ENCODE measurements at places on chromosomes 3 and 15.

- DNase-seq = peak; percentile 21
These were observed 6.3 kb downstream of the RBM15B start for GRCh38 chr3:51397392-51397791.

DNA sequence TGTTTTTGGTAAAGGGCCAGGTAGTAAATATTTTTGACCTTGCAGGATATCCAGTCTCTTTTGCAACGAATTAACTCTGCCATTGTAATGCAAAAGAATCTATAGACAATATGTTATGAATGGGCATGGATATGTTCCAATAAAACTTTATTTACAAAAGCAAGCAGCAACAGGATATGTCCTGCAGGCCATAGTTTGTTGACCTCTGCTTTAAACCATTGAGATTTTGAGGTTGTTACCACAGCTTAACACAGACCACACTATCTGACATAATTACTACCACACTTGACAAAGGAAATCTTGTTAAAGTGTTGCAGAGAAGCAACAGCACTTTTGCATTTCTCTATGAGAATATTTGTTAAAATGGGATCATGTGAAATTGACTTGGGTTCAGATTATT lies 349.3 kb downstream of the ERC2 start:
- no peak for DNase-seq

- no peak for DNase-seq
These were observed 575.4 kb upstream of the GOLIM4 start for GRCh38 chr3:168671091-168671490.

DNA sequence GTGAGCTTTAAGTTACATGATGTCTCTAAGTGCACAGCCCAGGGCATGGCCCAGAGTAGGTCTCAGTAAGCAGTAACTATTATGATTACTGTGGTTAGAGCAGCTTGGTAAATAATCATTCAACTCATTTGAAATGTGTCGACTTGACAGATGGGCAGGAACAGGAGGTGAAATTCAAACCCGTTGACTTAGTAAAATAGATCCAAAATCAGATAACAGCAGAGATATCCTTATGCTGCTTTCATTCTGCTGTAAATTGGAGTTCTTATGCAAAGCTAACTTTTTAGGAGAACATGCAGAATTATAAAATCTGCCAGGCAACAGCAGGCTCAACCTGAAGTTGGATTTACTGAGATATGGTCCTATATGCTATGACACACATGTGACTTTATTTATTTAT lies 118.7 kb upstream of the KLHL25 start:
- DNase-seq = no peak

GRCh38 chr3:110016235-110016815 lies 679.0 kb upstream of the DPPA4 start:
- no peak for DNase-seq

DNA sequence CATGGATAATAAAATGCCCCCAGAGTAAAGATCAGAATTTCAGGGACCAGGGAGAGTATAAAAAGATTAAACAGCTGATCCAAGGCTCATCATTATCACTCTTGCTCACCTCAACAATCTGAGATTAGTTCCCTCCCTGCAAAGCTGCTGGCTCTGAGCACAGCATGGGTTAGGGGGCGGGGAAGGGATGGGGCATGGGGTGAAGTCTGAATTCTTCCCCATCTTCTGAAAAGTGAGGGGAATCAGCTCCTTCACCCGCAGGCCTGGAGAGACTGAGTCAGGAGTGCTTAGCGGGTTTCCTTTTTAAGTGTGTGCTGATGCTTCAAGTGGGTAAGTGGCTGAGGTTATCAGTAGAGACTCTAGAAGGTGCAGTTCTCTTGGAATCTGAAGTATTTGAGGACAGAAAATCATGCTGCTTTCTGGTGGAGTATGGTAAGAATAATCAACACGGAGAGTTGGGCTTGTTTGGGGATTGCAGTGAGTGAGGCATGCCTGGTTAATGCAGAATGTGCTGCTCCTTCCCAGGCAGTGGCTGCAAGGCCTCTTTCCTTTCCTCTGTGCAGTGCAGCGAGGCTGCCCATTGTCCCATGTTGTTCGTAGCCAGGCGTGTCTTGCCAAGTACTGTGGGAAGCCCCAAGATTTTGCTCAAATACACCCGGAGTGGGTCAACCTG lies 59.2 kb upstream of the TRAK1 start:
- DNase-seq = no peak
